PC-3 (cell line): ENCODE measurements at places on chromosomes 5 and 9.

GRCh38 chr5:30574761-30575160, 618.7 kb upstream of the CDH6 start:
- no peak for DNase-seq

- DNase-seq: no peak
Observed at GRCh38 chr9:2047144-2047671, 32.1 kb downstream of the SMARCA2 start.

GRCh38 chr9:91945277-91946085, 4.5 kb downstream of the ROR2 start:
- DNase-seq: no peak

- DNase-seq: peak; percentile 46
Observed at GRCh38 chr9:21871256-21871975, 69.0 kb downstream of the MTAP start.

GRCh38 chr9:77879437-77879943, 152.1 kb downstream of the GNAQ start:
- DNase-seq: peak; percentile 30

DNA sequence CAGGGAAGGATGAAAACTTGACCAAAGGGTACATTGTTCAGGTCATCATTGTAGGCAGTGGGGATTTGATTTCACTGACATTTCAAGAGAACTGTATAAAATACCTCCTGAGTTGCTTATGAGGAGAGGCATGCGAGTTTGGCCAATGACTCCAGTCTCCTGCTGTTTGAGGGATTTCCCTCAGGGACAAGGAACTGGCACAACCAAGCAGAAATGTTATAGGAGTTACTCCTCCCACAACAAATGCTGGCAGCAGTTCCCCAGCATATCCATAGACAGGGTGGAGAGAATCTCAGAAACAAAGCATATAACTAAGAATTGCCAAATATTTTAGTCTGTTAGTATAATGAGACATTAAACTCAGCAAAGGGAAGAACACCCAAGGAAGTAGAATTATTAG, 47.2 kb upstream of the FBXL7 start:
- DNase-seq: no peak

GRCh38 chr5:128338649-128339048, 199.4 kb downstream of the FBN2 start:
- DNase-seq: no peak

DNA sequence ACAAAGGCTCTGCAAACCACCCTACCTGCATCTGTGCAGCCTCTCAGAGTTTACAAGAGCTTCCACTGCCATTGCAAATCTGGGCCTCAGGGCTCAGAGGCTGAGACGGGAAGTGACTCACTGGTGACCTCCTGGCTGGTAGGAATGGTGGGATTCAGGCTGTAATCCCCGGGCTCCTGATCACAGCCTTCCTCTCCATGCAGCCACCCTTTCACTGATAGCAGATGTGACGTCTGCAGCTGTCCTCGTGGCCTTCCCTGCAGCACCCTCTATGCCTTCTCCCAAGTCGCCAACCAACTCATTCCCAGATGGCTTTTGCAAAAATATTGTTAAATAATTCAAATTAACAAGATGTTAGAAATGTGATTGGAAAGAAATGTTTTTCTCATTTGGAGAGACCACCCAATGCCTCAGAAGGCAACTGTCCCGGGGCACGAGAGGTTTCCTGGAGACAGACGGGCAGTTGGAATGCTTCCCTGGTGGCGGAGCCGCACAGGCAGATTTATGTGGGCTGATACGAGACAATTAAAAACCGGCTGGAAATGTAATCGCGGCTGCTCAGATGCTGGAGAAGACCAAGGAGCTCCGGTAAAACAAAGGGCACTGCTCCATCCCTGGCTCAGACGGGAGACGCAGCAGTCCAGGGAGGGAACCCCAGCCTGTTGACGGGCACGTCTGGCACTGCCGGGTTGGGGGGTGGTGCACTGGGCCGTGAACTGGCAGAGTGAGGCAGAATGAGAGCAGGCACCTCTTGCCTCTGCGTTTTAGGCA, 34.4 kb upstream of the SLC25A51 start:
- peak; percentile 80 for DNase-seq
